ENCODE measurements at places on chromosomes 2 and 18.

DNA sequence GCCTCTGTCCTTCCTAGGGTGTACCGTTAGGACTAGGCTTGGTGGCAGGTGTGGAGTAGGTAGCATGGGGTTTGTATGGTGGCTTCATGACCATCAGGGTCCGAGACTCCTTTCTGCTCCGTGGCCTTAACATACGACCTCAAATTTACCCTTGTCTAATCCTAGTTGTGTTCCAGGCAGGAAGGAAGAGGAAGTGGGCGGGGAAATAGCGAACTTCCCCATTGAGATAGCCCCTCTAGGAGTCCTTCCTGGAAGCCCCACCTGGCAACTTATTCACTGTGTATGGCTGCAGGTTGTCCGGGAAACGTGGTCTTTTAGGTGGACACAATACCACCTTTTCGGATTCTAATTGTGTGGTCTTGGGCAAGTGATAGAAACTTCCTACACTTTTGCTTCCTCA, 9.3 kb downstream of the CD8A start:
- DNase-seq: no peak

DNA sequence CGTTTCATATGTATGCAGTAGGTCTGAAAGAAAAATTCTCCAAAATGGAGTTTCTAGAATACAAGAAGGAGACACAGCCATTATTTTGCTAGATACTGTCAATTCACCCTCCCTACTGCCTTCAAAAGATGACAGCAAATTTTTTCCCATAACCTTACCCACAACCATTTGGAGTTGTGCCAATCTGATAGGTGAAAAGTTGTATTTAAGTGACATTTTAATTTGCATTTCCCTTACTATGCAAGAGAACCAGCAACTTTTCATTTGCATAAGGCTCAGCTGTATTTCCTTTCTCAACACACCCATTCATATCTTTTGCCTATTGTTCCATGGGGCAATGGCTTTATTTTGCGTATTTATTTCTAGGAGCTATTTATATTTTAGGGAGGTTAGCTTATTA, 31.4 kb upstream of the IL18RAP start:
- no peak for DNase-seq

DNA sequence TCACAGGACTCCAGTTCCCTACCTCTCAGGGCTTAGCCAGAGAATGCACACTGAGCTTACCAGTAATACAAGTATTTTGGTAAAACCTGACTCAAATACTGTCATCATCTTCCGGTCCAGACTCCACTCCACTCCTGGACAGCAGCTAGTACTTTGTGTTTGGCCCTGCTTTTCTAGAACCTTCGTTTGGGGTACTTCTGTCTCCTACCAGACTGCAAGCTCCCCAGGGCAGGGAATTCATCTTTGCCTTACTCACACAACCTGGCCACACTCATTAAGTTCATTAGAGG, 108.9 kb upstream of the CDC42EP3 start:
- no peak for DNase-seq

DNA sequence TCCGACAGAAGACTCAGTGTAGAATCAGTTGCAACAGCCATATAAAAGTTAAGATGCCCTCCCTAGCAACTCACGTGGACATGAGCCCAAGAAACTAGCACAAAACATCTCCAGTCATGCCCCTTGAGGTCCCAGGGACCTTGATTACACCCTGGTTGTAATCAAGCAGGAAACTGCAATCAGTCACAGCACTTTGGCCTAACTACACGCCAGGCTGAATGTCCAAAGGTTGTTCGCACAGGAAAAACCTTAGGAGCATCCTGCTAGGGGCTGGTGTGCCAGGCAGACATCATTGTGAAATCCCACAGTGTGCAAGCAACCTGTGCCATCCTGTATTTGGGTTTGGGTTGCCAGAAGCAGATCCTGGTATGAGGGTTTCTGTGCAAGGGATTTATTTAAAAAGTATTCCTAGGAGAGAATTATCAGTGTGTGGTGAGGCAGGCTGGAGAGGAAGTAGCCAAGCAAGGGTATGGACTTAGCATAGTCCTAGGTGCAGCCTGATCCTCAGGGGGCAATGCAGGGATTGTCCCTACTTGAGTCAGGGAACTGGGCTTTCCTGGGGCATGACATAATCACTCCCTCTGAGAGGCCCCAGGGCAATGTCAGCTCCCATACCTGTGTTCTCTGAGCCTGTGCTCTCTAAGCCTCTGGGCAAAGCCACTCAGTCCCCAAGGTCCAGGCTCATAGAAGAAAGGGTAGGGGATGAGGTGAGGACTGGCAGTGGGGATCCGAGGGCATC, 17.8 kb upstream of the SULT1C2 start:
- no peak for DNase-seq
